NCI-H524 treated with DMSO at 0.1 percent for 48 hours (cell line): ENCODE measurements at places on chromosomes 11 and 22.

GRCh38 chr11:34263441-34264091, 94.2 kb downstream of the ABTB2 start:
- DNase-seq, result no peak

DNA sequence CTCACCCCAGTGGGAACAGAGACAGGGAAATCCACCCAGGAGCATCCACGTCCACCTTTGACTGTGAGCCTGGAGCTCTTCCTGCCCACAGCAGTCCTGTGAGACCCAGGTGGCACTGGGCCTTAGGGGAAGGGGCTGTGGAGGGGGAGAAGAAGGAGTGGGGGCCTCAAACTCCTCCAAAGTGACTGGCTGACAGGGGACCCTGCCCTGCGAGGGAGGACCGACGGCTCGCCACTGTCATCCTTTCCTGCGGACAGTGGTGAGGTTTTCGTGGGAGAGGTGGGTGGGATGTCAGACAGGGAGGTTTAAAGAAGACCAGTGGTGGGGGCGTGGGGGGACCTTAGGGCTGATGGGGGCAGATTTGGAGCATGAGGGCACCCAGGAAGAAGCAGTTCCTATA, 92.5 kb upstream of the LMO1 start:
- no peak for DNase-seq

GRCh38 chr22:17569971-17570511, 6.7 kb downstream of the SLC25A18 start:
- no peak for DNase-seq

GRCh38 chr22:48434156-48434867, 1393.4 kb downstream of the BRD1 start:
- DNase-seq, result no peak

GRCh38 chr11:100841711-100842407, 154.8 kb downstream of the ARHGAP42 start:
- no peak for DNase-seq

GRCh38 chr22:49312601-49313000, 515.1 kb downstream of the BRD1 start:
- no peak for DNase-seq

DNA sequence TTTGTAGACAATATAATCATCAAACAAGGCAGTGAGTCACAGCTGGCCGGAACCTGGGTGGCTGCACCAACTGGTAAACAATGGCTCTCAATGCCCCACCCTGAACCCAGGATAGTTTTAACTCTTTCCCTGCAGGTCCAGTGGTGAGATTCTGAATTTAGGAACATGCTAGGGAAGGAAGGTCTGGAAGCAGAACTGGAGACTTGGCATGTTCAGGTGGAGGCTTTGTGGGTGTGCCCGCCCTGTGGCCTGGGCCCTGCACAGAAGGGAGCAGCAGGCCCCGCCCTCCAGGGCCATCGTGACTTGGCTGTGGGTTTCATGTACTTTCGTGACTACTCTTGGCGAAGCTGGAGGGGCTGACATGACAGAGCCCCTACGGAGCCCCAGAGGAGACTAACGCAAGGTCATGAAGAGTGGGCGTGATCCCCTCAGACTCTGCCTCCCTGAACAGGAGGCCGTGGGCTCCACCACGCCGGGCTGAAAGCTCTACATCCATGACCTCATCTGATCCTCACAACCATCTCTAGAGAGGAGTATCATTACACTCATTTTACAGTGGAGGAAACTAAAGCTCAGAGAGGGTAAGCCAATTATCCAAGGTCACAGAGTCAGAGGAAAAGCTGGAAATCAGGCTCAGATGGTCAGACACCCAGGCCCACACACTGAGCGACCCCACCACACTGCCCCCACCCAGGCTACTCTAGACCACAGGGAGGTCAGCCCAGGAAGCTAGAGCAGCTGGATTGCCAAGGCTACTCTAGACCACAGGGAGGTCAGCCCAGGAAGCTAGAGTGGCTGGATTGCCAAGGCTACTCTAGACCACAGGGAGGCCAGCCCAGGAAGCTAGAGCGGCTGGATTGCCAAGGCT, 27.3 kb downstream of the MAFF start:
- DNase-seq, result no peak

- no peak for DNase-seq
Observed at GRCh38 chr11:91825777-91826176, 398.8 kb upstream of the FAT3 start.

- no peak for DNase-seq
Observed at GRCh38 chr22:29269731-29270474, 1.8 kb downstream of the EWSR1 start.

DNA sequence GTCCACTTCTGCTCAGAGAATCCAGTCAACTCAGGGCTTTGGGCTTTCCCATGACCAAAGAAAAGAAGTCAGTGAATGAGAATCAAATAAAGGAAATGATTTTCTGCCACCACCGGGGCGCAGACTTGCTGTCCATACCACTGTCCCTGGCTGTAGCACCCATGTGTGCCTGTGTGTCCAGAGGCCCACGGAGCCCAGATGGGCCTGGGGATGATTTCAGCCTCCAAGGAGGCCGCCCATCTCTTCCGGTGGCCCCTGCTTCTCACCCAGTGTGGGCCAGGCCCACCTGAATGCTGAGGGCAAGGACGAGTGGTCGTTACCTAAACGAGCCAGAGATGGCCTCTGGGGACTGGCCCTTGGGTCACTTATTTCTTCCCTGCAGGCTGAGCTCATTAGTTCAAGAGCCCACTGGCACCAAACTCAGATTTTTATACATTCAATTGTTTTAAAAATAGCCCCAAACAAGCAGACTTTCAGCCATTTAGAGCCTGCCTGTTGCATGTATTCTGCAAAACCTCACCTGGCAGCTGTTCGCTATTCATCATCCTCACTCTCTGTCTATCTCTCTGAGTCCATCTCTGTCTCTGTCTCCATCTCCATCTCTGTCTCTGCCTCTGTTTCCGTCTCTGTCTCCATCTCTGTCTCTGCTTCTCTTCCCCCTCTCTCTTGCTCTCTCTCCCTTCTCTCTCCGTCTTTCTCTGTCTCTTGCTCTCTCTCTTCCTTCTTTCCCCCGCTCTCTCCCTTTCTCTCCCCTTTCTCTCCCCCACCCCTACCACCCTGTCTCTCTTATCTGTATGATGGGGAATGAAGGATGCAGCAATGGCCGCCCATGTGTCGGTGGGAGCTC, 24.2 kb downstream of the KRTAP5-5 start:
- no peak for DNase-seq

GRCh38 chr11:74577624-74578396, 14.6 kb upstream of the POLD3 start:
- peak; percentile 77 for DNase-seq

GRCh38 chr11:117314840-117315239, 1.2 kb downstream of the BACE1 start:
- no peak for DNase-seq

DNA sequence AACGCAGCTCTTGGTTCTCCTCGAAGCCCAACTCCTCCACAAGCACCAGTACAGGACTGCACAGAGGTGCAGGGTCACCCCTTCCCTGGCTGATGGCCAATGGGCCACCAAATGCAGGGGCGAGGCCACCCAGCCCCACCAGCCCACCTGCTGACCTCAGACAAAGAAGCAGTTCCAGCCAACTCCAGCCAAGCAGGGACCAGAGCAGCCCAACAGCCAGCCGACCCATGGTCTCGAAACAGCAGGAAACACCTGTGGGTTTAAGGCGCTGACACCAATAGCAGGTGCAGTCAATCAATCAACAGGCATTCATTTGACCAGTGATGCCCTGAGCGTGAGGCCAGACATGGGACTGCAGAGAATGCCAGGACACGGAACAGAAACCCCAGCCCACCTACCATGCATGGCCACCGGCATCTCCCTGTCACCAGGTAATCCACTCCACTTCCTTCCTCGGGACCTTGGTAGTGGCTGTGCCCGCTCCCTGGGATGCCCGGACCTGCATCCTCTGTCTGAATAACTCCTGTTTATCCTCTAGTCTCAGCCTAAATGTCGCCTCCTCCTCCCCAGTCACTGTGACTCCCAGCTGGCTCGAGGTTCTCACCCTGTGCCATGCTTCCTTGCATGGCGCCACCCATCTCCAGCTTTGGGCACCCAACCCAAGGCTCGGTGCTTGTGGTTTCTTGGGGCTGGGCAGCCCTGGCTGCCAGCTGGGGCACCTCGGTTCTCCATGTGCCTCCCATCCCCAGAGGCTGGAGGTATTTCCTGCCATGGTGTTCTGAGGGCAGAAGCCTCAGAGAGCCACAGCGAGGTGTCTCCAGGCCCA, 1475.4 kb downstream of the BRD1 start:
- no peak for DNase-seq

DNA sequence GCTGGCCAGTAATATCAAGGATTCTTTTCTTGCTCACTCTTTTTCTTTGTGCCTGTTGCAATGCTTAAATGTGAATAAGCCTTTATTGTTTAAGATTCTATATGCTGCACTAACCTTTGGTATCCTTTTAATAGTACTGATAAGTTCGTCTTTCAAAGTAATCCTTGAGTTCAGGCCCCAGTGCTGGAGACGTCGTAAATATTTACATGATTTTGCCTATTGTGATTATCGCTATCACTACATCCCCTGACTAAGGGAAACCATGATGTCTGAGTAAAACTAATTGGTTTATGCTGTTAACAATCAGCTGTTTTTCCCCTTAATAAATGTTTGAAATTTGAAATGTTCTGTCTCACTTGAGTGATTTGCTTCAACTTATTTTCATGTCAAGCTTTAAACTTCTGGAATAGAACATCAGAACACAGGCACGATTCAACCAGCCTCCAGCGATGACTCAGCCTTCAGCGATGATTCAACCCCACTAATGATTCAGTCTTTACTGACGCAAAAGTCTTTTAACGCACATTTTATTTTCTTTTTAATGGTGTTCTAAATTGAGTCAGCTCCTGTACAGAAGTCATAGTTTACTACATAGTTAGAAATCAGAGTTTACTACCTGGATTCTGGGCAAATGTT, 3.9 kb downstream of the HTATIP2 start:
- DNase-seq, result no peak

GRCh38 chr11:68583041-68583446, 101.3 kb upstream of the GAL start:
- DNase-seq, result no peak

GRCh38 chr11:112526699-112527416, 266.2 kb upstream of the PLET1 start:
- no peak for DNase-seq

DNA sequence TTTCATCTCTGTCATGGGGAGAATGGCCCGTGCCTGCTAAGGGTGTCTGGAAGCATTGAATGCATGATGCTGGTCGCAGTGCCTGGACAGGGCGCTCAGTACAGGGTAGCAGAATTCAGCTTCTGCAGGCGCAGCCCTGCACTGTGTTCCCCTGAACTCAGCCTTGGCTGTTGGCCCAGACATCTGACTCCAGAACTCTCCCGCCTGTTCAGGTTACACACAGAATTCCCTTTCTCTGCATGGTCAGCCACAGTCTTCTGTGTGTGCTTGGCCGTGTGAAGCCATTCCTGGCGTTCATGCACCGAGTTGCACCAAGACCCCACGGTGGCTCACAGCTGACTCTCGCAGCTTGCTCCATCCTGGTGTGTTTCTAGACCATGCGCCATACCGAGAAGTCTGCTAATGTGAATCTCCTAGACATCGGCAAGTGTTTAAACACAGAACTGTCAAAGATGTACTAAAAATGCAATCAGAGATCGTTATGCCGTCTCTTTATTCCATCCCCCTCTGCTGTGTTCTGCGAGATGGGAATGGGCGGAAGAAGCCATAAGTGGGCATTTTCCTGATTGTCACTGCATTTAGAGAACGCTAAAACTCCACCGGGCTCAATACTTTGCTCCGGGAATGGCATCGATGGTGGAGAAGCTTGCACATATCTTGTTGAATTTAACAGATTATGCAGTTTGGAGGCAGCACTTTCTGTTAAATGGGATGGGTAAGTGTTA, 55.6 kb downstream of the MPPED1 start:
- DNase-seq, result no peak

DNA sequence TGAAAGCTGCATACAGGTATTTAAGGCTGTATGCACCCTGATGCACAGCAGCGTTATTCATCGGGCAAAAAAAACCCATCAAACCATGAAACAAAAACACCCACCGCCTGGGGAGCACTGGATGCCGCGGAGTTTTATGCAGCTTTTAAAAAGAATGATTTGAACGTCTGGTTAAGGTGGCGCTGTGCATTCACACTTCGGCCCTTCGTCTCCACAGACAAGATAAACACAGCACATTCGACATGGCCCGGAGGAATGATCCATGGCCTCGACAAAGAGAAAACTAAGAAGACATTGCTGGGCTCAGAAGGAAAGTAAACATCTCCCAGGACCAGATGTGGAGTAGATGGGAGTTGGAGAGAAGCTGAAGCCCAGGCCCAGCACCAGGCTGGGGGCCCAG, 40.8 kb upstream of the GAL start:
- no peak for DNase-seq

DNA sequence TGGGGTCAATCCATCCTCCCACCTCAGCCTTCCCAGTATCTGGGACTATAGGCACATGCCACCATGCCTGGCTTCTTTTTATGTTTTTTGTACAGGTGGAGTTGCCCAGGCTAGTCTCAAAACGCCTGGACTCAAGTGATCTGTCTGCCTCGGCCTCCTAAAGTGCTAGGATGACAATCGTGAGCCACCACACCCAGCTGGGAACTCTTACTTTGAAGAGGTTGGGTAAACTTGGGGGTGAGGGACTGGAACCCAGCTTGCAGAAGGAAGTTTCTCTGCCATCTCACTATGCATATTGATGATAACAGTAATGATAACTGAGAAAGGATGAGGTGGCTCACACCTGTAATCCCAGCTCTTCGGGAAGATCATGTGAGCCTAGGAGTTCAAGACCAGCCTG, 35.9 kb downstream of the ACO2 start:
- DNase-seq, result no peak

- no peak for DNase-seq
Observed at GRCh38 chr11:69319255-69320106, 25.5 kb downstream of the MYEOV start.

DNA sequence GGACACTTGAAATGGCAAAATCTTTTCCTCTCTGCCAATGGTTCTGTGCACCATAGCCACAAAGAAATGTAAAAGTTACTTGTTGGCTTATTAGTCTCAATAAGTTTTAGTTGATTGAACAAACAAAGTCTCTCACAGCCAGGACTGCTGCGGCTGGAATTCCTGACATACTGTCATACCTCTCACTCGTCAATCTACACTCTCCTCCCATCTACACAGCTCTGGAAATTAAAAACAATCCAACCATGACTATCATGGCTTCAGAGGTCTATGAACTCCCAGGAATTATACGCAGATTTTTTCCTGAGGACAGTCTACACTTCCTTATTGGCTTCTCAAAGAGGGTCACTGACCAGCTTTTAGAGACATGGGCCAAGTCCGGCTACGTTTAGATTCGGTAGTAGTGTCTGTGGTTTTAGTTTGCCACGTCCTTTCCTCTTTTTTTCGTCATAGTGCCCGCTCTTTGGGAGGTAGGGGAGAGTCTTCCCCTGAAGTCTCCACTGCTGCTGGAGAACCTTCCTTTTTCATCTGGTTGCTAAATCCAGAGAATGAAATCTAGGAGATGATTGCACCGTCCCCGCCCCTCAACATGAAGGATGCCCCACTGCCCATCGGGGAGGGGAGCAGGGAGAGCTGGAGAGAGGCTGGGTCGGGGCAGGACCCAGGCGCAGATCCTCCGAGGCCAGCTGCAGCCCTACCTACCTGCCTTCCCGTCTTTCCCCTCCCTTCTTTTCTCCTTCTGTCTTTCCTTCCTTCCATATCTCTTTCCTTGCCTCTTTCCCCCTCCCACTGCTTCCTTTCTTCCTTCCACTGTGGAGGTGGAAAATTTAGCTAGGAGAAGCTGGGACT, 1.0 kb upstream of the PLEKHB1 start:
- no peak for DNase-seq

- no peak for DNase-seq
Observed at GRCh38 chr22:24271386-24271854, 789 bp downstream of the SPECC1L start.
